ENCODE measurements at places on chromosomes 12 and 14.

DNA sequence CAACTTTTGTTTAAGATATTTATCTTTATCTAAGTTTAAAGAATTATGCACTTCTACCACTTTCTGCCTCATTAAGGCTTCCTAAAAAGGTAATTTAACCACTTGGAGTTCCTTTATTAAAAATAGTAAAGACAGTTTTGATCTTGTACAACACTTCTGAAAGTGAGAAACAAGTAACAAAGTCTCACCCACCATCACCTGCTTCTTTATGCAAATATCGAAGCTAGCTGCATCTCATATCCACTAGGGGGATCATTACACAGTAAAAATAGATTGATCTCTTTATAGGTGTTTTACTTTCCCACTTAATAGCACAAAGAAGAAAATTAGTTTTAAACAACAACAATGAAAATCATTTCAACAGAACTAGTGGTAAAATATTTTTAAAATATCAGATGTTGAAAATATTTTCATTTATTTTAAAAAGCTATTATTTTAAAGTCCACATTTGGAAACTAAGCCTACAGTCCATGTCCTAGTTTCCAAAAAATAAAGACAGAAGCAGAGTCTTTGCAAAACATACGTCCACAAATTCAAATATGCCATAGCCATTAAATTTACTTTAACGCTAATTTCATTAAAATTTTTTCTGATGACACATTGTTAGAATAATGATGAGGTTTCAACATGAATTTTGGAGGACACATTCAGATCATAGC is 160.0 kb upstream of the SOX5 start:
- no peak for DNase-seq

DNA sequence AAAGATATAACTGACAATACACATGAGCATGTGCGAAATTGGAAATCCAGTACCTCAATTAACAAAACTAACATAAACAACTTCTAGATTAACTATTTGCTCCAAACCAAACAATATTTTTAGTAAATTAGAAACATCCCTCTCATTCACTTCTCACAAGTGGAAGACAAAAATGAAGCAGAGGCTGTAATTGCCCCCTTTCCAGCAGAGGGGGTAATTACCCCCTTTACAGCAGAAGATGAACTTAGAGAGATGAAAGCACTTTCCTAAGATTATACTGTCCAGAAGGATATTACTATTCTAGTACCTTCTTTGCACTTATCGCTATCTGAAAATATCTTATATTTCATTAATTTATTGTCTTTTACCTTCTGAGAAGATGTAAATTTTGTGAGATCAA is 1025.2 kb downstream of the FSCB start:
- DNase-seq, result no peak

DNA sequence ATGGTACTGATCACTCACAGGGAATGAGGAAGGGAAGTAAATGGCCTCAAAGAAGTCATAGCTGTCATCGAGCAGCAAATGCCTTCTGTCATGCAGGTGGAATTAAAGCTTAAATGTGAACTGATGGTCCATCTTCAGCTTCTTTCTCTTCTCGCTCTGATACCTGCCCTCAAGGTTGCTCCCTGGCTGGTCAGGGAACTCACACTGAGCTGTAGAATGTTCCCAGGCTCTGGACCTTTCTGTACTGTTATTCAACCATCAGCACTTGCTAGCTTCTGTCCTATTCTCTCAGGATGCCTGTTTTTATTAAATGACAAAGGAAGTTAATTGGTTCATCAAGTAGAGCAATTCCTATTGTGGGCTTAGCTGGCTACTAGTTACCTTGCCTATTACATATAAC is 463.8 kb downstream of the APAF1 start:
- no peak for DNase-seq

GRCh38 chr12:4044736-4045730 is 171.8 kb upstream of the PARP11 start:
- no peak for DNase-seq

DNA sequence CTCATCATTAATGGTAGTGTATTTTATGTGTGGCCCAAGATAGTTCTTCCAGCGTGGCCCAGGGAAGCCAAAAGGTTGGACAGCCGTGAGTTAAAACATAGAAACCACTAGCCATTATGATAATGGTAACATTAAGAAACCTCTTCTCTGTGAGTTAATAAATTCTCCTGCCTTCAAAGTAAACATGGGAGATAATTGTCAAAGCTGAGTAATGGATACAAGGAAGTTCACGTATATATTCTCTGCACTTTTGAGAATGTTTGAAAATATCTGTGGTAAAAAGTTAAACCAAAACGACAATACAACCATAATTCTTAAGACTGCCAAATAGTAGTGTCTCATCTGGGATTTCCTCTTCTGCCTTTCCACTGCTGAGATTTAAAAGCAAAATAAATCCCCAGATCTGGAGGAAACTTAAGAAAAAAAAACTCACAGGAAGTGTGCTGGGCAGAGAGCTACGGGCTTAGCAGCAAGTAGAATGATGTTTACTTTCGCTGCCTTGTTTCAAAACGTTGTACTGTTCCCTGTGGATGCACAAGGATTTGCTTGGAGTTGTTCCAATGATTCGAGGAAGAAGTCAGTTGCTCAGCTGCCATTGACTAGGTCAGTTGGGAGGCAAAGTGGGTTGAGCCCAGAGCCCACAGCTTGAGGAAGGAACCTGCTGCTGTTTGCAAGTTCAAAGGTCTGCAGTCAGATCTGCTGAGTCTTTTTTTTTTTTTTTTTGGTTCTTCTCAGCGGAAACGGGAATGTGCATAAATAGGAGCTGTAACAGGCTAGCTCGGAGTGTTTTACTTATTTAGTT is 1.7 kb downstream of the TPCN1 start:
- DNase-seq, result peak; percentile 36

- no peak for DNase-seq
Measured at GRCh38 chr12:12219664-12220063, 47.2 kb downstream of the LRP6 start.

DNA sequence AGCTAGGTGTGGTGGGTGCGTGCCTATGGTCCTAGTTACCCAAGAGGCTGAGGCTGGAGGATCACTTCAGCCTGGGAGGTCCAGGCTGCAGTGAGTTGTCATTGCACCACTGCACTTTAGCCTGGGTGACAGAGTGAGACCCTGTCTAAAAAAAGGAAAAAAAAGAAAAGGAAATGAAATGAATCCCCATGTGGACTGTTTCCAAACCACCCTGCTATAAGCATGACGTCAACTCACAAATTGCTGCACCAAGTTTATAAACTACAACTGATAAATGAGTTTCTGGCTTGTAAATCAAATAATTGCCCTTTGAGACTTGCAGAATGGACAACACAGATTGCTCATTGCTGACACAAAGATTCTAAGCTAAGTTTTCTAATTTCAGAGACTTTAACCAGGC is 51.0 kb upstream of the STK38L start:
- DNase-seq, result no peak

GRCh38 chr14:74501135-74501614 is 7.6 kb downstream of the ISCA2 start:
- peak; percentile 47 for DNase-seq

GRCh38 chr14:90444077-90444696 is 47.4 kb downstream of the CALM1 start:
- DNase-seq, result no peak
